ENCODE measurements at places on chromosomes 12 and 14.

DNA sequence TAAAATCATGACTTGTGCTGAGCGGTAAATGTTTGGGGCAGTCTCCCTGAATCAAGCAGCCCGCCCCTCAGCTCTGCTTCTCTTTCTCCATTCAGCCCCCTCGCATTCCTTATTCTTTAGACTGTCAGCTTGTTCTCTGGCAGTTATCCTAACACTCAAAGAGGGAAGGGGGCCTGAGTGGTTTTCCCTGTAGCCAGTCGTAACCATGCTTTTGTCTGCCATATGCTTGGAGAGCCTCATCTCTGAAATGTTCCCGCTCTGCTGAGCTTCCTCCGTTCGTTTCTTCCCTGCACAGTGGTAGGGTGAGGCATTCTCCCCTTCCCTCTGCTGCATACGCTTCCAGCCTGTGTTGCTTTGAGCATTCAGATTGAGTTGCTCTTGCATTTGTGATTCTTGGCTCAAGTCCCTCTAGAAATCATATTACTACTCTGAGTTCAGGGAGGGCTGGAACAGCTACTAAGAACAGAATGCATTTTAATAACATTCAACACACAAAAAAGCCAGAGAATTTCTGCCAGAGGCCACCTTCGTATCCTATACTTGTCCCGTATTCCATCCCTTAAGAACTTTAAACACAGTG is 119.7 kb downstream of the FBXL14 start:
- DNase-seq, result no peak

GRCh38 chr12:3600039-3600720 is 109.2 kb downstream of the PRMT8 start:
- DNase-seq, result no peak

- DNase-seq, result no peak
Observed at GRCh38 chr14:37589715-37590427, 5.2 kb downstream of the FOXA1 start.

GRCh38 chr12:5043589-5044419 is at the start of gene KCNA5:
Gene KCNA5, plus strand, starts transcription at chr12:5043879. Its CDS starts 269 bp downstream, at chr12:5044148.
- DNase-seq, result no peak

DNA sequence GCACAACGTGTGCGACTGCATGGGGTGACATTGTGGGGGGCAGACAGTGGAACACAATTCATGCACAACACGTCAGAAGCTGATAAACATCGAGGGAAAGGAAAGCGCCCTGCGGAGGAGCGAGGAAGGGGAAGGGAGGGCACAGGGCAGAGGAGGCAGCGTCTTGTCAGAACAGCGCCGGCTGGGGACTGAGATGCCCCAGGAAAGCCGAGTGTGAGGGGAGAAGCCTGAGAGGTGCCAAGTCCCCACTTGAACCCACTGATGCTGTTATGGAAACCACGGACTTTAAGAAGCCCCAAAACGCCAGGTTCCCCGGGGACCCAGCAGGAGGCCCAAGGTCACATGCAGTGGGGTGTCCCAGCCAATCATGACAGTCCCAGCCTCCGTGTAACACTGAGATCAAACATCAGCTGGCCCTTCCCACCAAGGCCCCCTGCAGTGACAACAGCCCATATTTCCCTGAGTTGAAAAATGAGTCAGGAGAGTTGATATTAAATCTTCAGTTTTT is 70.0 kb downstream of the GALNT9 start:
- DNase-seq, result no peak

GRCh38 chr14:78081245-78081644 is 88.9 kb upstream of the NRXN3 start:
- DNase-seq, result no peak

GRCh38 chr12:68422956-68423574 is 90.9 kb upstream of the MDM1 start:
- no peak for DNase-seq

GRCh38 chr12:33438851-33439586 is 600 bp downstream of the SYT10 start:
- no peak for DNase-seq

DNA sequence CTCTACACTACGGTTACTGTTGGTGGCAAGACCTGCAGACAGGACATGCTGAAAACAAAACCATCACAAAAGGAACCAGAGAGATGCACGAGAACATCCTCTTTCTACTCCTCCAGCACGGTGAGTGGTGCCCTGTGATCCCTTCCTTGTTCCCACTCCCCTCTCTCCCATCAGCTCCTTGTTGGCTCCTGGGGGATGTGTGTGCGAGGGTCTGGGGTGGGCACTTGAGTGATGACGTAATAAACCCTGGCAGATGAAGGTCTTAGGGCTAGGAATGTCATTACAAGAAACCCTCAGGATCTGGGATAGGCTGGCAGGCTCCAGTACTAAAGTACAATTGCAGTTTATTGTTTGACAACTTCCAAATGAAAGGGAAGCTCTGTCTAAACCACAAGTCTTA is 261.5 kb downstream of the FOXN3 start:
- DNase-seq, result no peak
